ENCODE measurements at places on chromosomes 7 and 10.

GRCh38 chr10:86061278-86062197 lies 305.1 kb downstream of the GRID1 start:
- DNase-seq, result no peak

DNA sequence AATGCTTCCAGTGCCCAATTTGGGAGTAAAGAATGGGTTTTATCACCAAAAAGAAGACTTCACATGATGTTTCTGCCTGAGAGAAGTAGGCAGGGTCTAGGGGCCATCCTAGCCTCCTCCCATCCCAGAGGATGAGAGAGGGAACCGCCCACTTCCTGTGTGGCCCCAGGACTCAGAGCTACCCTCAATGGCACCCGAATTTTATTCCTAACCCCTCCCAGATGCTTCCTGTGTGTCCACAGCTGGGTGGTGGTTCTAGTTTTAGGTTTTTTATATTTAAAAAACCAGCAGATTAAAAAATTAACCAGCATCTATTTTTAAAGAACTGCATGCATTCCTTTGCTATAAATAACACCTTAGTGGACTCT lies 583.5 kb downstream of the PTPRN2 start:
- no peak for DNase-seq

GRCh38 chr7:95578299-95578855 lies 17.9 kb downstream of the PDK4 start:
- no peak for DNase-seq

DNA sequence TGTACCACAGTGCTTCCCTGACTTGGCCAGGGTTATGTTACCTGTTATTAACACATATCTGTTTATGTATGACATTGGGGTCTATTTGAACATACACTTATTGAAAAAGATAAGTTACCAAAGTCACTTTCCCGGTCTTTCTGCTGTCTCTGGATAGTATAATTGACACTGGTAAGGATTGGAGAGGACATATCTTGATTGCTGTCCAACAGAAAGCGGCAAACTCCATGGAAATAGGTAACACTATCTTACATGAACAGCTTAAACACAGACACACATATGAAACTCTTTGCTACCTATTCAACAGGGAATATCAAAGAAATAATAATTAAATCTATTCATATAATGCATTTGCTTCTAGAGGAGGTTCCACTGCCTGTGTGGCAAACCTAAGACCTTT lies 282.5 kb upstream of the AOAH start:
- no peak for DNase-seq

- DNase-seq, result no peak
Measured at GRCh38 chr7:82007315-82007714, 237.5 kb upstream of the HGF start.

- DNase-seq, result peak; percentile 53
Measured at GRCh38 chr7:77415823-77416620, at the start of gene GSAP. Gene GSAP (minus strand): TSS chr7:77416349. CDS start chr7:77416321, 28 bp downstream.

GRCh38 chr10:44066527-44067255 lies 318.2 kb downstream of the CXCL12 start:
- no peak for DNase-seq

All from EL (cell line).